Activated naive CD8-positive, alpha-beta T cell treated with anti-CD3 and anti-CD28 coated beads, Interleukin-2, amount 10 ng/mL, durations not matched to agents 7 days and 5 days (primary cell): ENCODE measurements at places on chromosomes 1 and 21. TPM values are rescaled to one million over a fixed set of nuclear protein-coding genes. Genes with fewer than 3 reads are reported as not detected.
A peak's percentile ranks its signal among the peaks of the same experiment; 100 is the strongest.

APP gene
- 18.8 TPM for total RNA-seq

IVL gene
- not detected for total RNA-seq

KRTAP7-1 gene
- not detected for total RNA-seq

EBNA1BP2 gene
- 40.0 TPM for total RNA-seq

IFNLR1 gene
- total RNA-seq = 7.9 TPM

COL9A2 gene
- 6.0 TPM for total RNA-seq

CD52 gene
- total RNA-seq = 1,078 TPM

DNA sequence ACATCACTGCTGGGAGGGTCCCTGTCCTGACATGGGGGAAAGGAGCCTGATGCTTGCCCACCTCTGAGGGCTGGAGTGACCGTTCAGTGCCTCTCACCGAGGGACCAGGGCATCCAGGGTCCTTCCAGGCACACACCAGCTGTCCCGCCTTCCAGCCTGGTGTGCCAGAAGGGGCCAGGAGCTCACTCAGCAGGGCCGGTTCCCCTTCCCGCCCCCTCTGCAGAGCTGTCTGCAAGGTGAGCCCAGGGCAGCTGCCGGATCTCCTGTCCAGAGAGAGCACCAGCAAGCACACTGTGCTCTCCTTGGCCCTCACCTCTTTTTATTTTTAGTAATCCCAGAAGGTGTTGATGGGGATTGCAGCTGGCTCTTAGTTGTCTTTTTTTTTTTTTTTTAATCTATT, 16.9 kb downstream of the H6PD start:
- no peak overlapping the region for H3K4me3 ChIP-seq
- no peaks in the 10 kb centered on the region for H3K36me3 ChIP-seq
- no peak overlapping the region for H3K27ac ChIP-seq
- peaks cover 10% of the 10 kb centered on the region for H3K4me1 ChIP-seq

DNA sequence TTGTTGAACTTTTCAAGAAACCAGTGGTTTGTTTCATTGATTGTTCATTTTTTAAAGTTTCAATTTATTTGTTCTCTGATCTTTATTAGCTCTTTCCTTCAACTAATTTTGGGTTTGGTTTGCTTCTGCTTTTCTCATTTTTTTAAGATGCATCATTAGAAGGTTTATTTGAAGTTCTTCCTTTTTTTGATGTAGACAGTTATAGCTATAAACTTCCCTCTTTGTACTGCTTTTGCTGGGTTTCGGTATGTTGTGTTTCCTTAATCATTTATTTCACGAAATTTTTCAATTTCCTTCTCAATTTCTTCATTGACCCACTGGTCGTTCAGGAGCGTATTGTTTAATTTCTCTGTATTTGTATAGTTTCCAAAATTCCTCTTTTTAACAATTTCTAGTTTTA, 133.3 kb upstream of the GPR52 start:
- H3K27ac ChIP-seq = no peak overlapping the region
- no peak overlapping the region for H3K4me3 ChIP-seq
- H3K27me3 ChIP-seq = no peaks in the 10 kb centered on the region
- peaks cover 54% of the 10 kb centered on the region for H3K36me3 ChIP-seq
- no peak for DNase-seq
- H3K4me1 ChIP-seq = no peaks in the 10 kb centered on the region

DNA sequence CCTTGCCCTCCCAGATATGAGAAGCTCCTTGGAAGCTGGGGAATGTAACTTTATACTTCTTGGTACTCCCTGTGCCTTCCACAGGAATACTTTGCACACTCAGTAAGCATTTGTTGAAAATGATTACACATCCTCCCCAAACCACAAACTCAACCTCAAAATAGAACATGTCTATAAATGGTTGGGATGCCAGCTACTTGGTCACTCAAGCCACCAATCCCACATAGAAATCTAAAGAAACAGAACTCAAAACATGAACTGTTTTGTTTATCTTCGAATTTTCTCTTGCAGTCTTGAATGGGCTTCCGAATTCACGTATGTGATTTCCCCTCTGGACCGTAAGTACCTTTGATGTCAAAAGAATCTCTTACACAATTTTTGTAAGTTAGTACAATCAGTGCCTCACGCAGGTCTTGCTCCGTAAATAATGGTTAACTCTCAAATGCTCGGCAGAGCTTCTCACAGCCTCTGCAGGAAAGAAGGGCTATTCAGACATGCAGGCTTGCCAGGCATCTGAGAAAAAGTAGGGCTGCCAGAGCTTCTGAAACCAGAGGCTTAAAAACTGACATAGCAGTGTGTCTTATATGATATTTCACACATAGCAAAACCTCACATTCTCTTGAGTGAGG, 26.9 kb downstream of the SORT1 start:
- DNase-seq = no peak
- H3K4me1 ChIP-seq = peaks cover 45% of the 10 kb centered on the region
- H3K4me3 ChIP-seq = peak overlapping the region; percentile 63

DNA sequence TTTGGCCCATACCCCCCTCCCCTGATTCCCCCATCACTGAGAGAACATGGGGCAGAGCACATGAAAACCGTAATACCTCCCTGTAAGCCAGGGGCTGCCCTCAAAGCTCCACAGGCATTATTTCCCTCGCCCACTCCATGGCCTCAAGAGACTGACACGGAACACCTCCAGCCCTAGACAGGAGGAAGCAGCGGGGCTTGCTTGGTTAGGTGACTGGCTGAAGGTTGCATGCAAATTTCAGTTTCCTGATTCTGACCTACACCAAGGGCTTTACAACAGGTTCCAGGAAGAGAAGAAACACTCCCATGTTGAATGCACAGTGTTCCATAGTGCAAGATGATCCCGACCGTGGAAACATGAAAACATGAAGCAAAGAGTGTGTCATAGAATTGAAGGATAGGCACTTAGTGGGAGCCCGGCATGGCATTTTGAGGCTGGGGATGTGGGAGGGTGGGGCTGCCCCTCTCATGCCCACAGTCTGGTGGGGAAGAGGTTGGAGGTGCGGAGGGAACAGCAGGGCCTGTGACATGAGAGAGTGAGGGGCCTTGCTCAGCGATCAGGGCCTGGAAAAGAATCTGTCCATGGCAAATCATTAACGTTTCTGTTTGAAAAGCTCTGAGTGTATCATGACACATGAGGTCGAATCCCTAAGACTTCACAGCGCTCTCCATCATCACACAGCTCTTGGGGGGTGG, 33.5 kb downstream of the GPR137B start:
- peaks cover 2% of the 10 kb centered on the region for H3K36me3 ChIP-seq
- no peaks in the 10 kb centered on the region for H3K4me1 ChIP-seq
- no peak overlapping the region for H3K27ac ChIP-seq
- no peak for DNase-seq

- H3K4me3 ChIP-seq = no peak overlapping the region
- peak overlapping the region; percentile 8 for H3K27ac ChIP-seq
- peaks cover 15% of the 10 kb centered on the region for H3K36me3 ChIP-seq
- peaks cover 17% of the 10 kb centered on the region for H3K4me1 ChIP-seq
- H3K27me3 ChIP-seq = no peaks in the 10 kb centered on the region
Measured at GRCh38 chr1:113091988-113092594, 19.1 kb downstream of the LRIG2 start.

DNA sequence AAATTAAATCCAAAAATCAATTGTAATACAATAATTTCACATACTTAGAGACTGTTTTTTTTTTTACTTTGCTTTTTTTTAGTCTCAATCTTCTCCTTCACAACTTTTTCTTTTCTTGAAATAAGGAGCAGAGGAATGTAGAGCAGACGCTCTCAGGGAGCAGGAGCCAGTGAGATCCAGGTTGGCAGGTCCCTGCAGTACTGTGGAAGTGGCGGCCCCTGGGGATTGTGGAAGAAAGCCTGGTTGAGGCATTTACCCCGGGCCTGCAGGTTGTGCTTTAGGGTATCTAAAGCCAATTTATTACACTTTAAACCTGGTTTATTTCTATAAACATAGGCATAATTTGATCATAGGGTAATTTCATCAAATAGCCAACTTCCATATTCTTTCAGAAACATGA, 748 bp upstream of the OR2AJ1 start:
- no peak for DNase-seq
- peaks cover 2% of the 10 kb centered on the region for H3K27me3 ChIP-seq
- no peak overlapping the region for H3K4me3 ChIP-seq
- no peak overlapping the region for H3K27ac ChIP-seq
- no peaks in the 10 kb centered on the region for H3K36me3 ChIP-seq

GRCh38 chr1:217717959-217718358, 86.8 kb downstream of the SPATA17 start:
- DNase-seq = no peak
- H3K4me1 ChIP-seq = no peaks in the 10 kb centered on the region
- H3K27ac ChIP-seq = no peak overlapping the region
- H3K36me3 ChIP-seq = no peaks in the 10 kb centered on the region
- no peak overlapping the region for H3K4me3 ChIP-seq

DNA sequence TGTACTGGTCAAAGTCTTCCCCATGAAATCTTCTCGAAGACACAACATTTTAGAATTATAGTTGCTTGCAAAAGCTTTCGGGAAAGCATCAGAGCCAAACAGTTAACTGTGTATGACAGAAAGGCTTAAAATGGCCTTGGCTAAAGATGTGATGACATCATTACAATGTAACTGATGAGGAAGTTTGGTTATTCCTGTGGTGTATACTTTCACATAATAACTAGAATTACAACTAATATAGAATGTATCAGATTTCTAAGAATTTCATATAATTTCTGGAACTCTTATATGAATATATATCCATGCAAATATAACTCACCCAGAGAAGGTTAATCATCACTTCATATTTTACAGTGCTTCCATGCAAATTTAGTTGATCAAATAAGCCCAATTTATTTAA, 8.4 kb downstream of the TP73 start:
- H3K27ac ChIP-seq = no peak overlapping the region

GRCh38 chr1:26288311-26288941, 8.5 kb downstream of the SH3BGRL3 start:
- peaks cover 72% of the 10 kb centered on the region for H3K4me1 ChIP-seq
- H3K4me3 ChIP-seq = peak overlapping the region; percentile 74
- peak; percentile 62 for DNase-seq

GRCh38 chr1:67332653-67333529, 25.2 kb downstream of the IL12RB2 start:
- peak overlapping the region; percentile 41 for H3K4me3 ChIP-seq
- H3K27ac ChIP-seq = peak overlapping the region; percentile 93
- H3K36me3 ChIP-seq = peaks cover 38% of the 10 kb centered on the region
- no peaks in the 10 kb centered on the region for H3K27me3 ChIP-seq

DNA sequence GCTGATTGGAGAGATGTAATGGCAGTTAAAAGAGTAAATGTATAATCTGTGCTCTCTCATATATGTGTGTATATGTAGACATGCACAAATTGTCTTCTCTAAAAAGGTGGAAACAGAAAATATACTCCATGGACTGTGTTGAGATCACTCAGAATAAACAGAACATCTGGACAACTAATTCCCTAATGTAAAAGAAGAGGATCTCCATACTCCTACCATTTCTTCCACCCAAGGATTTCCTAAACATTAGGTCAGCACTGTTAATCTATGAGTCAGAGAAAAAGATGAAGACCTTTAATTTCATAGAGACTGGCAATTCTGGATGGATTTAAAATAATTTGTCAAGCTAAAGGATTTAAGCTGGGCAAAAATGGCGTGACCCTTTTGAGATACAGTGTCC, 80.1 kb downstream of the ESRRG start:
- H3K4me3 ChIP-seq = no peak overlapping the region
- no peaks in the 10 kb centered on the region for H3K4me1 ChIP-seq
- H3K27ac ChIP-seq = no peak overlapping the region
- DNase-seq = no peak
- no peaks in the 10 kb centered on the region for H3K36me3 ChIP-seq

DNA sequence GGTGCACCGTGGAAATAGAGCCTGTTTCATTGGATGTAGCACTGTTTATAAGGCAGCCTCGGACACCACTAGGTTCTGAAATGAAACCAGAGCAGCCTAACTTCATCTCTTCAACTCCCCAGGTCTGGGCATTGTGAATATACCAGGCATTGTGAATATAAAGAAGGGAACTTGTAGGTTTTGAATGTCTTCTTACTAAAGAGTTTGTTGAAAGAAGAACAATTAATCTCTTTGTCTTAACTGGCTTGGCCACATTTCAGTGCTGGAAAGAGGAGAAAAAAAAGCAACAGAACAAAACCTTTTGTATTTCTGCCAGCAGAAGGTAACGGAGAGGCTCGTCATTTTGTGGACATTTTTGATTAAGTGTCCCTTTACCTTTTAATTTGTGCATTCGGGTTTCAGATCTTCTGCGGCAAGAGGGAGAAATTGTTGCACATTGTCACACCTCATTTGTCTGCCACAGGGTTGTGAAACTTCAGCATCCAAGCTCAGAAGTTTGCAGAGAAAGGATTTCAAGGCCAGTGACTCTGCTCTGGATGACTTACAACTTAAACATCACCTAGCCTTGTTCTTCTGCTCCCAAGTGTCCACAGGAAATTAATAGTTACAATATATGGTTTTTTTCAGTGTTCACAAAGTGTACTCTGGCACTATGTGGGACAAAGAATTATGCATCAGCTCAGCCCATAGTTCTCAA, 158.3 kb downstream of the KAZN start:
- DNase-seq = no peak
- H3K27me3 ChIP-seq = peaks cover 3% of the 10 kb centered on the region
- no peak overlapping the region for H3K27ac ChIP-seq

DNA sequence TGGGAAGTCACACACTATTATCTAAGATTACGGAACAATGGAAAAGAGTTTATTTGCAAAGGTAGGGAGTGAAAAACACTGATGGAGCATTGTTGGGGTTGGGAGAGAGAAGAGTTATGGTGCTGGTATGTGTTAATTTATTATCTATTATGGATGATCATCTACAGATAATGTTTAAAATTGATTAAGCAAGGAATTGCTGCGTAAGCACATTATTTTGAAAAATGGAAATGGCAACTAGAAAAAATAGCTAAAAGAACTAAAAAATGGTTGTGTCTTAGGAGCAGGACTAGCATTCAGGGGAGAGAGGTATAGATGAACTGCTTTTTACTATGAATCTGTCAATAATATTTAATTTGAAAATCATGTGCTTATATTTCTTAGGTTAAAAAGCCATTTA, 16.0 kb upstream of the ACOT11 start:
- H3K4me3 ChIP-seq = no peak overlapping the region
- no peaks in the 10 kb centered on the region for H3K36me3 ChIP-seq
- H3K27me3 ChIP-seq = peaks cover 28% of the 10 kb centered on the region
- H3K27ac ChIP-seq = no peak overlapping the region

- no peak for DNase-seq
- no peak overlapping the region for H3K27ac ChIP-seq
- no peaks in the 10 kb centered on the region for H3K36me3 ChIP-seq
- H3K27me3 ChIP-seq = peaks cover 5% of the 10 kb centered on the region
- H3K4me1 ChIP-seq = peaks cover 1% of the 10 kb centered on the region
Measured at GRCh38 chr1:223052931-223053330, 90.1 kb downstream of the TLR5 start.

GRCh38 chr1:19461220-19461554, 24.2 kb downstream of the CAPZB start:
- peaks cover 30% of the 10 kb centered on the region for H3K36me3 ChIP-seq
- peaks cover 73% of the 10 kb centered on the region for H3K4me1 ChIP-seq
- H3K27ac ChIP-seq = peak overlapping the region; percentile 77
- no peaks in the 10 kb centered on the region for H3K27me3 ChIP-seq

- H3K27me3 ChIP-seq = no peaks in the 10 kb centered on the region
- H3K4me1 ChIP-seq = no peaks in the 10 kb centered on the region
- H3K36me3 ChIP-seq = no peaks in the 10 kb centered on the region
- H3K4me3 ChIP-seq = no peak overlapping the region
Measured at GRCh38 chr1:237903961-237904360, 13.2 kb upstream of the ZP4 start.

GRCh38 chr1:63593303-63593885, at the start of gene PGM1:
TSS of gene PGM1 (plus strand) at chr1:63593411. CDS start at chr1:63593489, 78 bp downstream.
- H3K4me3 ChIP-seq = peak within 1 kb of the TSS; percentile 98
- peak within 1 kb of the TSS; percentile 98 for H3K27ac ChIP-seq
- no peaks in the 10 kb centered on the region for H3K27me3 ChIP-seq
- H3K36me3 ChIP-seq = peaks cover 21% of the 10 kb centered on the region
- peaks cover 29% of the 10 kb centered on the region for H3K4me1 ChIP-seq
- DNase-seq = no peak
